Germinal center (tissue), 1 donor: ENCODE measurements at places on chromosomes 12 and 14.
A peak's percentile ranks its signal among the peaks of the same experiment; 100 is the strongest.

- no peak for DNase-seq
Measured at GRCh38 chr12:80053051-80053790, 46.1 kb upstream of the OTOGL start.

- DNase-seq = no peak
Measured at GRCh38 chr14:100241279-100241678, 2.3 kb downstream of the YY1 start.

- peak; percentile 11 for DNase-seq
Measured at GRCh38 chr14:70008284-70009262, 129.4 kb downstream of the SMOC1 start.

GRCh38 chr12:69274861-69275260, 35.5 kb downstream of the CPSF6 start:
- DNase-seq = no peak

GRCh38 chr12:2387103-2387834, 334.5 kb downstream of the CACNA1C start:
- no peak for DNase-seq
